Ovary (tissue), 10 donors: ENCODE measurements at places on chromosomes 1 and 21. TPM values are rescaled to one million over a fixed set of nuclear protein-coding genes. Genes with fewer than 3 reads are reported as not detected.

The UBQLN4 gene
- polyA plus RNA-seq: 33.9 TPM

The CYP4A22 gene
- not detected for polyA plus RNA-seq

The GCLM gene
- polyA plus RNA-seq: 3.1 TPM

The CA14 gene
- 0.58 TPM for polyA plus RNA-seq

The CA6 gene
- not detected for polyA plus RNA-seq

The PDE4B gene
- polyA plus RNA-seq: 3.3 TPM

The C1orf115 gene
- polyA plus RNA-seq: 23.8 TPM

The CHI3L2 gene
- 0.91 TPM for polyA plus RNA-seq

The HES4 gene
- polyA plus RNA-seq: not detected

The PCP4L1 gene
- 9.4 TPM for polyA plus RNA-seq

The UTS2 gene
- 0.55 TPM for polyA plus RNA-seq

The PTPN7 gene
- polyA plus RNA-seq: 0.98 TPM

The LSS gene
- polyA plus RNA-seq: 49.8 TPM

The REN gene
- 3.6 TPM for polyA plus RNA-seq

The LEFTY2 gene
- polyA plus RNA-seq: 37.2 TPM

The BEND5 gene
- polyA plus RNA-seq: 21.9 TPM

The NR0B2 gene
- polyA plus RNA-seq: 0.18 TPM

The ZSCAN20 gene
- polyA plus RNA-seq: 1.9 TPM

The LIN28A gene
- polyA plus RNA-seq: not detected

The SUSD4 gene
- 23.0 TPM for polyA plus RNA-seq

The VN1R5 gene
- polyA plus RNA-seq: not detected

The GJC2 gene
- 2.3 TPM for polyA plus RNA-seq

The TRPM2 gene
- 1.3 TPM for polyA plus RNA-seq

The KRTAP10-2 gene
- polyA plus RNA-seq: not detected

The HSPA6 gene
- polyA plus RNA-seq: 1.4 TPM

The UBIAD1 gene
- 15.5 TPM for polyA plus RNA-seq

The RGS8 gene
- polyA plus RNA-seq: 4.8 TPM

The OR2L5 gene
- polyA plus RNA-seq: not detected
